ENCODE measurements at places on chromosomes 5 and 9.

- DNase-seq, result no peak
Observed at GRCh38 chr5:95872346-95873268, 50.1 kb upstream of the GLRX start.

DNA sequence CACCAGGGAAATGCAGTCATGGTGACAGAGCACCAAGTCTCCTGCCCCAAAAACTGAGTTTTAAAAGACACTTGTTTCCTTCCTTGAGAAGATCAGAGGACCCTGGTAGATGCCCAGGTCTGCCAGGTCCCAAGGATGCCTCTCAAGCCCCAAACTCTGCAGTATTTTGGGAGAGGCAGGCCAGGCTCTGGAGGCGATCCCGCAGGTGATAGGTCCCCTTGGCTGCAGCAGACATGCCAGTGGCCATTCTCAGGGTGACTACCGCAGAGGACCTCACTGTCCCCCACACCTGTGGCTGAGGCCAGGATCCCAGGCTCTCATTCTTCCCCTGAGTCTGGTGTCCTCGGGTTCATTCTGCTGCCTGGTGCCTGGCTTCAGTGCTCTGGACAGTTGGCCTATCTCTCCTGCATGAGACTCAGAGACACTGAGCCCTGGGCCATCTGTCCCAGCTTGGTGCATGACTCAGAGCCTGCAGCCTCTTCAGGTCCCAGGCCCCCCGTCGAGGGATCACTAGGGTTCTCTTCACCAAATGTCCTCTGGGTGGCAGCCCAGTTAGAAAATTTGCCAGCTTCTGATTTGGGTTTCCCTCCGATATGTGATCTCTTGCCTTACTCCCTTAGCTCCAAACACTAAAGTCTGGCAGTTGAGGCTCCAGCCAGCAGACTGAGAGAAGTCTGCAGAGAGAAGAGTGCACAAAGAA is 59.7 kb upstream of the GARNL3 start:
- DNase-seq, result no peak

- DNase-seq, result no peak
Observed at GRCh38 chr5:126376443-126376842, 46.8 kb upstream of the GRAMD2B start.

DNA sequence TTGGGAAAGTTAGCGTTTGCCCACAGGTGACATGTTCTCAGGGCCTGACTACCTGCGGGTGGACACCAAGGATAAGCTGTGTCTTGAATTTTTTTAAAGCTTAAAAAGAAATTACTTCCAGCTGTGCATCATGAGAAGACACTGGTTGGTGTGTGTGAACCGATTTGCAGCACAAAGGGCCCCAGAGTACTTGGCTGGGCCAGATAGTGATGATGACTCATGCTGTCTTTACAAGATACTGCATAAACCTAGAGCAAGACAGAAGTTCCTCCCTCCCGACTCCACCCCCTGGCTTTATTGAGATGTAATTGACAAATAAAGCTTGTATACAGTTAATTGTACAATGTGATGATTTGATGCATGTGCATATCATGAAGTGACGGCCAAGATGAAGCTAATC is 212.8 kb downstream of the NXNL2 start:
- no peak for DNase-seq

- DNase-seq, result no peak
Observed at GRCh38 chr5:155921621-155922020, 405.3 kb upstream of the SGCD start.

DNA sequence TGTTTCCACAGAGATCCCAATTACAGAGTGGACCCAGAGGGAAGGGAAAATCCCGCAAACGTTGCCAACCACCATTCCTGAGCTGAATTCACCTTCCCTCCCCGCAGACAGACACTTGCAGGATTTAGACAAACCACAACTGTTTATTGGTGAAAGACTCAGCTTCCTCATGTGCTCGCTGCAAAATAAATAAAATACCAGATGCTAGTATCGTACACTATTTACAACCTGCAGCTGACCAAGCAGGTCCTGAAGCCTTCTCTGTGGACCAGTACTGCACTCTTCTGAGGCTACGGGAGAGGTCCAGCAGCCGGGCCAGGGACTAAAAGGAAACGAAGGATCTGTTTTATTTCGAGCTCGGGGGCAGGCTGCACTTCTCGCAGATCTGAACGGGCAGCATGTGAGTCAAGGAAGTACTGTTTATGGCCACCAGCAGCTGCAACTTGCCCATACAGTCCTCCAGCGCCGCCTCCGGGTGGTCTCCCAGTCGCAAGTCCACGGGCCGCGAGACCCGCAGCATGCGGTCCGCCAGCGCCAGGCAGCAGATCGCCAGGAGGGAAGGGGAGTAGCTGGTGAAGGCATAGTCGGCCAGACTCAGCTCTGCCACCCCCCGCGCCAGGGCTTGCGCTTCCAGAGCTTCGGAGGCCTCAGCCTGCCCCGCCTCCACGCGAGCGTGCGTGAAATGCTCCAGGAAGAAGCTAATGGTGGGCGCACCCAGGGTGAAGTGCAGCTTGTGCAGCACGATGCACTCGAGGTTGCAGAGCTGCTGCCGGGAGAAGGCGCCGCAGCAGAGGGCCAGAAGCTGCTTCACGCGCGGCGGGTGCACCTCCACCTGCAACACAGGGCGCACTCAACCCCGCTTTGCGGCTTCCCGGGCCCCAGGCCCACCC is 2.1 kb downstream of the CCNO start:
- DNase-seq, result no peak

GRCh38 chr9:130288926-130289690 is 23.5 kb downstream of the HMCN2 start:
- DNase-seq, result no peak

GRCh38 chr9:130912932-130913598 is 16.5 kb upstream of the QRFP start:
- no peak for DNase-seq

- no peak for DNase-seq
Observed at GRCh38 chr9:106620866-106621265, 242.1 kb upstream of the ZNF462 start.

DNA sequence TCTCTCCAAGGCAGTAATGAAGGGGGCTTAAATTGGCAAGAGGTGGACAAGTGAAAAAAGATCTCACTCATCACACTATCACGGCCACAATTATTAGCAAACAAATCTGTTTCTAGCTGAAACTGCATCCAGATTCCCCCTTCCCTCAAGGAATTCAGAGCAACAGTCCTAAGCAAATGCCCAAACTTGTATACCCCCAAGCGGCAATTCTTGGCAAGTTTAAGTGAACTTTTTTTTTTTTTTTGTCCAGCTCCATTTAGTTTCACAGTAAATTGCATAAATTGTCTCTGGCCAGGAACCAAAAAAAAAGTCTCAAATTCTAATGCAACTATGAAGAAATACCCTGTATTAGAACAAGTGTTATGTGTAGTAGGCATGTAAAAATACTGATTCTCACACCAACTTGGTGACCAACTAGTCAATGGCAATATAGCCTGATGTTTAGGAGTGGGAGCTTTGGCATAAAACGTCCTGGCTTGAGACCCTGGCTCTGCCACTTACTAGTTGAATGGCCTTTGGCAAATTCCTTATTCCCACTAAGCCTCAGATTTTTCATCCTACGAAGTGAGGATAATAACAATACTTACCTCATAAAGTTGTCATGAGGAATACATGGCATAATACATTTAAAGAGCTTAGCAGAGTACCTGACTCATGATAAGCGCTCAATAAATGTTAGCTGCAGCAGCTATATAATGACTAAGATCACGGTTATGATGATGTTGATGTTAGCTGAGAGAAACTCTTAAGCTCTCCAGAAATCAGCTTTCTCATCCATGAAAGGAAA is 193.2 kb downstream of the ADAMTSL1 start:
- no peak for DNase-seq

- DNase-seq, result no peak
Observed at GRCh38 chr9:115625251-115625650, 507.3 kb upstream of the TNC start.

- no peak for DNase-seq
Observed at GRCh38 chr5:156120777-156121176, 206.2 kb upstream of the SGCD start.

- DNase-seq, result no peak
Observed at GRCh38 chr9:128845186-128845931, 15.8 kb upstream of the SPOUT1 start.
